ENCODE measurements at places on chromosomes 11 and 22.
A peak's percentile ranks its signal among the peaks of the same experiment; 100 is the strongest.

GRCh38 chr11:129395432-129395831, 19.8 kb downstream of the BARX2 start:
- no peak for DNase-seq

- no peak for DNase-seq
These were observed 62.7 kb upstream of the KIRREL3 start for GRCh38 chr11:127063241-127063640.

- no peak for DNase-seq
These were observed 78.7 kb upstream of the SUSD2 start for GRCh38 chr22:24102366-24103200.

DNA sequence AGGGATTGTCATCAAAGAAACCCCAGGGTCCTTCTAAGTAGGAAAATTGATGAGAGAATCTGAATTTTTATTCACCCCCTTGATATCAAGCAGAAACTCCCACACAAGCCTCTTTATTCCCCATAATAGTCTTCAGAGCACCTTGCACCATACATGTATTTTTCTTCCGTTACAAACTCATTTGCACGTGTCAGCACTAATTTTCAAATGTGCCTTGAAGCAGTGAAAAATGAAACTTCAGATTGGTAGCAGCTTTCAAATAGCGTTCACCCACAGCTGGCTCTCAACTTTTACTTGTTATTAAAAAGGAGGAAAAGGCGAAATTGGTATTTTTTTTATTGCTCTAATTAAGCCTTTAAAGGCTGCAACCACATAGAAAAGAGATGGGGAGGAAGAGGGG, 343.0 kb upstream of the TENM4 start:
- no peak for DNase-seq

DNA sequence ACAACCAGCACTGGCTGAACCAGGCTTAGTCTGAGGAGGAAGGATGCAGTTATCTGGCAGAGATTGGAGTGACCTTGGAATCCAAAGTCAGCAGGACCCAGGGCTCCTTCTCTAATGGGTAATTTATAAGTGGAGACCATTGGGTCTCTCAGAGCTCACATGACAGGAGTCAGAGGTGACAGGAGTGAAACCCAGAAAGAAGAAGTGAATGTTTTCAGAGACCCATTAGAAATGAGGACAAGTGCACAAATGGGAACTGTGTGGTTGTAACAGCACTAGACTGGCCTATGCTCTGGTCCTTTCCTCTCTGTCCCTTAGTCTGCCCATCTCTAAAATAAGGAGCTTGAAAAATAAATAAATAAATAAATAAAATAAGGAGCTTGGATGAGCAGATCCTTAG, 107.4 kb downstream of the SERGEF start:
- DNase-seq = no peak

GRCh38 chr11:95567685-95568084, 221.9 kb downstream of the FAM76B start:
- no peak for DNase-seq

DNA sequence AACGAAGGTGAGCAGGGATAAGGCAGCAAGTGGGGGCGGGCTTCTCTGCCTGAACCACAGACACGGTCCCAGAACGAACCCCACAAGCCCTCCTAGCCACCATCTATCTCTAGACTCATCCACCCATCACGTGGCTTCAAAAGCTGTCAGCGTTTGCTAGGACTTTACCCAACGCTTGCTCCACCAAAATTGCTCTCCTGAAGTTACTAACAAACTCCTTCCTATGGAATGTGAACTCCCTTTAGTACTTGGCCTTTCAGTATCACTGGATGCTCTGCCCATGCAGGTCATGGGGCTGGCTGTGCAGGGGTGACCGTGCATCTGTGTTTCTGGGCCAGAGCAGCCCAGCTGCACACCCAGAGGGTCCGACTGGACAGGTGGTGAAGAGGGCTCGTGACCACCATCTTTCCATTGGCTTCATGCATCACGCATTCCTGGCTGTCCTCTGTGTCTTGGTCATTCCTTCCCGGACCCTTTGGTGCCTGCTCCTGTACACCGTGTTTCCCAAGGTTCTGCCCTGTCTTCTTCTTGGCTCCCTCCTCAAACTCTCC, 85.1 kb downstream of the MYO7A start:
- no peak for DNase-seq

DNA sequence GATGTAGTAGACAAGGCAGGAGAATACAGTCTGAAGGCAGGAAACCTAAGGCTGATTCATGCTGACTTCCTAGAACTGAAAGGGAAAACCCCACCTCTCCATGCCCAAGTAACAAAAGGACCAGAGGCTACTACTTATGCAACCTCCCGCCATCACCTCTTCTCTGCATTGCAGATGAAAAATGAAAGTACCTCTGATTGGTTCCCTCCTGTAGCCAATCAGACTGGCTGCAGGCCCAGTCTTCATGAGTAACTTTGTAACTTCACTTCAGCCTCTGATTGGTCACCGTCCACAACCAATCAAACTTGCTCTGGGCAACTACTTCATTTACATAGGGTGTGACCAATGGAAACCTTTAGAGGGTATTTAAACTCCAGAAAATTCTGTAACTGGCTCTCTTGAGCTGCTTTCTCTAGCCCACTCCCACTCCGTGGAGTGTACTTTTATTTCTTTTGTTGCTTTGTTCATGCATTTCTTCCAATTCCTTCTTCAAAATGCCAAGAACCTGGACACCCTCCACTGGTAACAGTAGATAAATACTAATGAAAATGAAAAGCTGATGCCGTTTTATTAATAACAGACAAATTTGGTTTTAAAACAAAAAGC, 5.2 kb upstream of the MAP6 start:
- DNase-seq = no peak

- DNase-seq = peak; percentile 39
These were observed at the start of gene SCN4B for GRCh38 chr11:118152552-118153471. Gene SCN4B (minus strand): TSS chr11:118152823. CDS start chr11:118152673, 150 bp downstream.

Measured in LoVo (cell line).